Frontal cortex (tissue), 4 donors: ENCODE measurements at places on chromosomes 7 and 10. TPM values are rescaled to one million over a fixed set of nuclear protein-coding genes. Genes with fewer than 3 reads are reported as not detected.

GRCh38 chr10:87541114-87541513, 36.4 kb downstream of the MINPP1 start:
- DNase-seq: no peak

DNA sequence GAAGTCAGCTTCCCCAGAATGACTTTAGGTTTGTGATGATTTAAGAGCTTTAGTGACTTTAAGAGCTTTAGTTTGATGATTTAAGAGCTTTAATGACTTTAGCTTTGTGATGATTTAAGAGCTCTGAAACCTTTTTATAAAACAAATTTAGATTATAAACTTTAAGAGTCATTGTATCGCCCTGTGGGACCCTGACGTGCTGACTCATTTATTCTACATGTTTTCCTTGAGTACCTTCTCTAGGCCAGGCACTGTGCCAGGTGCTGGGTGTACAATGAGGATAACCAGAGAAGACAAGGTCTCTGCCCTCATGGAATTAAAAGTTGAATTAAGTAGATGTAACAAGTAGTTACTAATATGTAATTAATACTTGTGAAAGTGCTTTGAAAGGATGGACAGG, 45.4 kb downstream of the CNNM1 start:
- no peak for DNase-seq

GRCh38 chr10:63376560-63377304, 89.0 kb downstream of the JMJD1C start:
- DNase-seq: no peak

- DNase-seq: no peak
Measured at GRCh38 chr10:47409866-47410256, 25.8 kb upstream of the ZNF488 start.

- no peak for DNase-seq
Measured at GRCh38 chr7:87151729-87152111, 533 bp upstream of the DMTF1 start.

GRCh38 chr7:75658369-75658768, 80.4 kb downstream of the HIP1 start:
- no peak for DNase-seq

The PALD1 gene
- total RNA-seq: 6.9 TPM

The CPXM2 gene
- total RNA-seq: under 0.01 TPM

The SEPTIN14 gene
- total RNA-seq: under 0.01 TPM
